ENCODE measurements at places on chromosomes 4 and X.

GRCh38 chr4:8009710-8010511 lies 70.2 kb upstream of the AFAP1 start:
- no peak for DNase-seq

GRCh38 chr4:24078347-24078962 lies 188.6 kb upstream of the PPARGC1A start:
- no peak for DNase-seq

GRCh38 chrX:3713937-3714434 lies 537 bp upstream of the PRKX start:
- no peak for DNase-seq

GRCh38 chr4:131316086-131316485 lies 1833.0 kb upstream of the PCDH10 start:
- no peak for DNase-seq

- no peak for DNase-seq
These were observed 37.8 kb downstream of the GAB3 start for GRCh38 chrX:154712781-154713740.
